ENCODE measurements at places on chromosomes 13 and 19.
A peak's percentile ranks its signal among the peaks of the same experiment; 100 is the strongest.

DNA sequence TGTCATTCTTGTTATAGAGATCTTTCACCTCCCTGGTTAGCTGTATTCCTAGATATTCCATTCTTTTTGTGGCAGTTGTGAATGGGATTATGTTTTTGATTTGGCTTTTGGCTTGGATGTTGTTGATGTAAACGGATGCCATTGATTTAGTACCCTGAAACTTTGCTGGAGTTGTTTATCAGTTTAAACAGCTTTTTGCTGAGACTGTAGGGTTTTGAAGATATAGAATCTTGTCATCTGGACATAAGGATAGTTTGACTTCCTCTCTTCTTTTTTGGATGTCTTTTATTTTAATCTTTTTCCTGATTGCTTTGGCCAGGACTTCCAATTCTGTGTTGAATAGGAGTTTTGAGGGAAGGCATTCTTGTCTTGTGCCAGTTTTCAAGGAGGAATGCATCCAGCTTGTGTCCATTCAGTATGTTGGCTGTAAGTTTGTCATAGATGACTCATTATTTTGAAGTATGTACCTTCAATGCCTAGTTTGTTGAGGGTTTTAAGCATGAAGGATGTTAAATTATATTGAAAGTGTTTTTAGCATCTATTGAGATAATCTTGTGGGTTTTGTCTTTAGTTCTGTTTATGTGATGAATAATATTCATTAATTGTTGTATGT, 16.8 kb downstream of the ZNF431 start:
- DNase-seq: no peak

DNA sequence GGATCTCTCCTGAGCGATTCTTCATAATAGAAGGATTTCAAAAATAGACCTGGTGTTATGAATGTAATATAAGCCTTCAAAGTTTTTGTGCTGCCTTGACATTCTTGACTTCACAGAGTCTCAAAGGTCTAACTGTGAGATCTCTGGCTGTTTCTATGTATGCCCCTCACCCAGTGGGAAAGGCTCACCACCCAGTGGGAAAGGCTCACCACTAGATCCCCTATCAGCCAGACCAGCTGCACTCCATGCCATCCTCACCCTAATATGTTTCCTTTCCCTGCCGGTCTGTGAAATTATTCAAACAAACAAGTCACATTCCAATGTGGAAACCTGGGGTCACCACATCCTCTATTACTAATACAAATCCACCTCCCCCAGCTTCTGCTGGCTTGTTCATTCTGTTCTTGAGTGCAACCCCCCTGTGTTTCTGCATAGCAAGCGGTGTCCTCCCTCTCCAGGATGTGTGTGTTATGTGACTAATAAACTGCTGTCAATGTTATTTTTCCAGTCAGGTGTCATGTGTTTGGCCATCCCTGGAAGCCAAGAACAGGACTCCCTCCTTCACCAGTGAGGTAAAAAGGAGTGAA, 13.8 kb upstream of the SLITRK1 start:
- no peak for DNase-seq

DNA sequence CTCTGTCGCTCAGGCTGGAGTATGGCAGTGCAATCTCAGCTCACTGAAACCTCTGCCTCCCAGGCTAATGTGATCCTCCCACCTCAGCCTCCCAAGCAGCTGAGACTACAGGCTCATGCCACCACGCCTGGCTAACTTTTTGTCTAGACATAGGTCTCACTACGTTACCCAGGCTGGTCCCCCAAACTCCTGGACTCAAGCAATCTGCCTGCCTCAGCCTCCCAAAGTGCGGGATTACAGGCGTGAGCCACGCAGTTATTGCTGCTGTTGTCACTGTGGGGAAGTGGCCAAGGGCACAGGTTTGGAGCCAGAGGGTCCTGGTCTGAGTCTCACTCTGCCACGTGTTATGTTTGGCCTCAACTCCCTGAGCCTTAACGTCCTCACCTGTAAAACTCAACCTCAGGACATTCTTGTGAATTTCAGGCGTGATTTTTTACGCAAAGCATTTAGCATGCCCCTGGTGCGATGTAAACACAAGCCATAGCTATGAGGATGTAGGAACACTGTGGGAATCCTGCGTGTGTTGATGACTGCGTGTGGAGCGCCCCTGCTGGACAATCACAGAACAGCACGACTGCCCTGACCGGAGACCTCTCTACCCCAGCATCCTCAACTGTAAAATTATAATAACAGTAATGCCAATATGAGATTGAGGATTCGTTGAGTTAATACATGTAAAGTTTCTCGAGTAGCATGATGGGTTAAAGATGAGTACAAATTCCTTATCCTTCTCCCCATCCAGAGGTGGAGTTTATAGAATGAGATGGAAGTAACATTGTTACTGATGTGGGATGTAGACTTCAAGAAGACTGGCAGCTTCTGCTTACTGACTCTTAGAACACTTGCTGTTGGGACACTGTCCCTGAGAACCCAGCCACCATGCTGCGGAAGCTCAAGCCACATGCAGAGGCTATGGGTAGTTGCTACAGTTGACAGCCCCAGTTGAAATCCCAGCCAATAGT, 41.8 kb upstream of the PNMA8B start:
- DNase-seq: peak; percentile 74

- no peak for DNase-seq
These were observed 7.7 kb upstream of the ONECUT3 start for GRCh38 chr19:1745589-1746031.

GRCh38 chr19:45047188-45047797, 8.4 kb downstream of the CLASRP start:
- DNase-seq: no peak

GRCh38 chr13:99969919-99970650, 1.5 kb downstream of the ZIC5 start:
- peak; percentile 48 for DNase-seq

GRCh38 chr13:106212386-106213010, 323.0 kb downstream of the EFNB2 start:
- no peak for DNase-seq

DNA sequence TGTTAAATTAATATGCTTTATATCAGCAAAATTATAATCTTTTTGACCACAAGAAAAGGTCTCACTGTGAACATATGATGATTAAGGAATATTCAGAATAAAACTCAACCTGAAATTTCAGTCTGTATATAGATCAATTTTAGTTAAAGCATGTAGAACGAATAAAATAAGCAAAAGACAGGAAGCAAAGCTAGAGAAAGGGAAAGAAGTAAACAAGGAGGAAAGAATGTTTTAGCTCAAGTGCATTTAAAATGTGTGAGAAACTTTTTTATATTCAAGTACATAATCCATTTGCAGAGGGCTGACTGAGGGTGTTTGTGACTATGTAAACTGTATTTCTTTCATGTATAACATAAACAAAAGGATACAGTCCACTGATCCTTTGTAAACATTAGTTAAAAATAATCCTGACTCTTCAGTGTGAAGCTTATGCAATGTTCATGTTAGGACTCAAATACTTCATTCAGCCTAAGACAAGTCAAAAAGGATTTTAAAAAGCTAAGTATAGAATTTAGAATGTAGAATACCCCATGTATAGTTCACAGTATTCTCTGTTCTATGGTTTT, 472.1 kb downstream of the DIAPH3 start:
- DNase-seq: no peak

- peak; percentile 58 for DNase-seq
These were observed 13.2 kb upstream of the UQCR11 start for GRCh38 chr19:1618157-1619093.

DNA sequence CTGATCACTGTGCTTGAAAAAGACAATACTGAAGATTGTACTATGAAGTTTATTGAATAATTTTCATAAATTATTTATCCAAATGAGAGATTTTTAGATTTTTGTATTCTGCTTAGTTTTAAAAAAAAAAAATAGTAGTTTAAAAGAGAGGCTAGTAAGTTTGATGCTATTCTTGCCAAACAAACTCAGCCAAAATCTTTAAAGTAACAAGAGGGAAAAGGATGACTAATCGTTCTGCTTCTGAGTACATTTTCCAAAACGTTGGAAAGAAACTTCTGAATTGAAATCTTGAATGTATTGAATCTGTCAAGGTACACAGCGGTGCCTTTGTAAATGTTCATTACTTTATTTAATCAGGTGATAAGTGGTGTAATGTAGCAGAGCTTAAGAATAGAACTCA, 34.4 kb downstream of the NUP58 start:
- DNase-seq: no peak

GRCh38 chr19:44552324-44552723, 22.8 kb upstream of the CEACAM20 start:
- DNase-seq: peak; percentile 60

GRCh38 chr13:38419312-38419873, 69.7 kb downstream of the UFM1 start:
- no peak for DNase-seq

GRCh38 chr13:74251778-74252519, 117.7 kb upstream of the KLF12 start:
- no peak for DNase-seq

DNA sequence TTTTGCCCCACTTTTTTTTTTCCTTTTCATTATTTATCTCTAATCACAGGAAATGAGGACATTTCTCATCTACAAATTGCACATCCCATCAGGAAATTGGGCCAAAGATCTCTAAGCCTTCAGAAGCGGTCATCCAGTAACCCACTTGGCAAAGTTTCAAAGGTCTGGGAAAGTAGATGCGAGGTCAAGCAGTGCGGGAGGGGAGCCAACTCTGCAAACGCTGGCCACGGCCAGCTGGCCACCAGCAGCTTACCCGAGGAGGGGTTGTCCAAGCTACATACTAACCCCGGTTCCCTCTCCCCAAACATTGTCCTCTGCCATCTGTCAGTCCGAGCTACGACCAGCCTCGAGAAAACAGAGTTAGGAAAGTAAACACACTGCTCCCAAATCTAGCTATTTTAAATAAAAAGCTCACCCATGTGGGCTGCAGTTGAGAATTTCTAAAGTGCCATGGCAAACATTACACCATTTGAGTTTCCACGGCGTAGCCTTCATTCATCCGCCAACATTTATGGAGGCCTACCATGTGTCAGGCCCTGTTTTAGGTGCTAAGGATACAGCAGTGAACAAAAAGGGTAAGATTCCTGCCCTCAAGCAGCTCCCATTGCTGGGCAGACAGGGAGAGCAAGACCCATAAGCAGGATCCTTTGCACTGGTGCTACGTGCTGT, 11.5 kb downstream of the FFAR2 start:
- no peak for DNase-seq

DNA sequence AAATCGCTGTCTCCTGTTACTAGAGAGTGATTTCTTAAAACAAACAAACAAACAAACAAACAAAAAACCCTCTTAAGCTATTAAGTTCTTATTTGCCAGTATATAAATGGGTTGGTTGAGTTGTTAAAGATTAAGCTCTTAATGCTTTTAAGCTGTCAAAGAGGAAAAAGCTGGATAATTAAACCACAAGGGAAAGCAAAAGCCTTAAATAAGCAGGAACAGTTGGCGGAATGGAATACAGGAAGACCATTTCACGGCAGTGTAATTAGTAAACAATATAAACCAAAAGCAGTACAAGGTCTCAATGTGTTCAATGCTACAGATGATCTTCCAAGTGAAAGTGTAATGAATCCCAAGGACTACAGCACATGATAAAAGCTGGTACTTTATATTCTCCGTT, 32.2 kb upstream of the GGACT start:
- no peak for DNase-seq
